ENCODE measurements at places on chromosomes 3 and 15. TPM values are rescaled to one million over a fixed set of nuclear protein-coding genes. Genes with fewer than 3 reads are reported as not detected.

BHLHE40 gene
- total RNA-seq = 119 TPM

ZBTB47 gene
- 26.0 TPM for total RNA-seq

FAM131A gene
- total RNA-seq = 7.4 TPM

PLSCR2 gene
- not detected for total RNA-seq

PIK3CB gene
- total RNA-seq = 12.2 TPM

PTH1R gene
- total RNA-seq = not detected

FEZF2 gene
- total RNA-seq = not detected

NAALADL2 gene
- 2.7 TPM for total RNA-seq

RYR3 gene
- under 0.01 TPM for total RNA-seq

PLA2G4F gene
- not detected for total RNA-seq

TMC3 gene
- total RNA-seq = not detected

CHRNA3 gene
- under 0.01 TPM for total RNA-seq

CLRN1 gene
- not detected for total RNA-seq

SUCLG2 gene
- total RNA-seq = 66.1 TPM

CYP1A2 gene
- total RNA-seq = not detected

TTLL13 gene
- not detected for total RNA-seq

WDR93 gene
- not detected for total RNA-seq

SIDT1 gene
- not detected for total RNA-seq

TMIE gene
- 0.22 TPM for total RNA-seq

ESYT3 gene
- under 0.01 TPM for total RNA-seq

SCN10A gene
- not detected for total RNA-seq

LNP1 gene
- 4.2 TPM for total RNA-seq

ZDHHC19 gene
- not detected for total RNA-seq

SAMD7 gene
- not detected for total RNA-seq

CASR gene
- total RNA-seq = not detected

AMIGO3 gene
- 2.1 TPM for total RNA-seq

SENP8 gene
- total RNA-seq = 1.1 TPM

RARB gene
- 1.8 TPM for total RNA-seq

EPHA3 gene
- total RNA-seq = 0.22 TPM

KLHL6 gene
- total RNA-seq = under 0.01 TPM

CCR9 gene
- total RNA-seq = not detected

POPDC2 gene
- total RNA-seq = 0.44 TPM

SRP14 gene
- total RNA-seq = 131 TPM

GRK7 gene
- not detected for total RNA-seq

ZNF860 gene
- total RNA-seq = 0.44 TPM

HEG1 gene
- total RNA-seq = 93.2 TPM

EIF3J gene
- total RNA-seq = 35.9 TPM

EIF2B5 gene
- 39.7 TPM for total RNA-seq

AQP9 gene
- under 0.01 TPM for total RNA-seq

BNC1 gene
- 26.5 TPM for total RNA-seq

CLK3 gene
- total RNA-seq = 133 TPM

ALDH1A2 gene
- total RNA-seq = 0.86 TPM

SMAD6 gene
- 1.7 TPM for total RNA-seq

DGKG gene
- total RNA-seq = 2.4 TPM

Measured in placental pericyte (primary cell).